ENCODE measurements at places on chromosomes 4 and X. TPM values are rescaled to one million over a fixed set of nuclear protein-coding genes. Genes with fewer than 3 reads are reported as not detected.

GRCh38 chrX:37959212-37960021, 46.9 kb upstream of the SYTL5 start:
- DNase-seq = no peak

- DNase-seq = no peak
These were observed 243.0 kb downstream of the STPG2 start for GRCh38 chr4:97900229-97900628.

DNA sequence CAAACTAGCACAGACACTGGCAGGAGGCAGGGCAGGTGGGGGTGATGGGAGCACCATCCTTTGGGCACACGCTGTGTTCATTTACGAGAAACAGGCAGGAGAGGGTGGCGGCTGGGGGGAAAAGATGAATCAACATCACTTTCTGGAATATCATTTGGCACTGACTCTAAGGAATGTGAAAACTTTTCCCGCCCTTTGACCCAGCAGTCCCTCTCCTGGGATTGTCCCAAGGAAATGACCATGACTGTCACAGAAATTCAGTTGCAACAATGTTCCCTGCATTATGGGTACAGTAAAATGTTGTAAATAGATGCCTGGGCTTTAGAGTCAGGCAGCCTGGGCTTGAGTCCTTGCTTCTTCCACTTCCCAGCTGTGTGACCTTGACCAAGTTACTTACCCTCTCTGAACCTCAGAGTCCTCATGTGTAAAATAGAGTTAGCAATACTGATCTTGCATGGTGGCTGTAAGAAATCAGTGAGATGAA, 58.6 kb downstream of the ABLIM2 start:
- DNase-seq = no peak

DNA sequence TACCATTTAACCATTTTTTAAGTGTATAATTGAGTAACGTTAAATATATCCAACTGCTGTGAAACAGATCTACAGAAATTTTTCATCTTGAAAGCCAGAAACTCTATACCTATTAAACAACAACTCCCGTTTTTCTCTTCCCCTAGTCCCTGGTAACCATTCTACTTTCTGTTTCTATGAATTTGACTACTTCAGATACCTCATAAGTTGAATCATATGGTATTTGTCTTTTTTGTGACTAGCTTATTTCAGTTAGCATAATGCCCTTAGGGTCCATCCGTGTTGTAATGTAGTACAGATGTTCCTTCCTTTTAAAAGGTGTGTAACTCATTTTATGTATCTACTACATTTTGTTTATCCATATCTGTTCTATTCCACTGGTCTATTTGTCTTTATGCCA, 48.7 kb downstream of the STAG2 start:
- no peak for DNase-seq

GRCh38 chrX:149120459-149120858, 384.6 kb downstream of the IDS start:
- DNase-seq = no peak

DNA sequence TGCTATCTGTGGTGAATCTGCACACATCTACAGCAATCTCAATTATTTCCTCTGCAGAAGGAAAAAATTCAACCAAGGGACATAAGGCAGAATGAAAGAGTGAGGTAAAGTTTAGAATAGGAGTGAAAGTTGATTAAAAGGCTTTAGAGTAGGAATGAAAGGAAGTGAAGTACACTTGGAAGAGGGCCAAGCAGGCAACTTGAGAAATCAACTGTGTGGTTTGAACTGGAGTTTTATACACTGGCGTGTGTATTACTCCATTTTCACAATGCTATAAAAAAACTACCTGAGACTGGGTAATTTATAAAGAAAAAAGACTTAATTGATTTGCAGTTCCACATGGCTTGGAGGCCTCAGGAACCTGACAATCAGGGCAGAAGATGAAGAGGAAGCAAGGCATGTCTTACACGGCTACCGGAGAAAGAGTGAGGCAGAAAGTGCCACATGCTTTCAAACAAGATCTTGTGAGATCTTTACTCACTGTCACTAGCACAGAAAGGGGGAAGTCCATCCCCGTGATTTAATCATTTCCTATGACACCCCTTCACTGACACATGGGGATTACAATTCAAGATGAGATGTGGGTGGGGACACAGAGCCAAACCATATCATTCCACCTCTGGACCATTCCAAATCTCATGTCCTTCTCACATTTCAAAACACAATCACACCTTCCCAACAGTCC, 234.8 kb downstream of the IL15 start:
- no peak for DNase-seq

GRCh38 chrX:1581132-1581531, 10.3 kb upstream of the AKAP17A start:
- DNase-seq = no peak

GRCh38 chrX:138856881-138857604, 145.5 kb upstream of the FGF13 start:
- DNase-seq = no peak

DNA sequence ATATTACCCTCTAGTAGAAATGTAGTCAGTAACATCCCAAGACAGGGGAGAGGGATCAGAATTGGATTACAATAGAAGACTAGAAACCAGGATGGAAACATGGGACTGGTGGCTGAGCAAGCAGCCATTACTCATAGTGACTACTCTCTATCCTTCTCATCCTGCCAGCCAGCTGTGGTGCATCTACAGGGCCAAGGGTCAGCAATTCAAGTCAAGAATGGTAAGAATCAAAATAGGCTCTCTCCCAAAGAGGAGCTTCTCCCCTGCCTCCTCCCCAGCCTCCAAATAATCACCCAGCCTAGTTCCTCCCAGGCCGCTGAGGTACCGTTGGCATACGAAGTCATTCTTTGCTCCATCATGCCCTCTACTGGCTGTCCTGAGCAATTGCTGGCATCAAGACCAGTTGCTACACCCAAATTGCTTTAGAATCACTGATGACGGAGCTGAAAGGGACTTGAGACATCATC, 19.4 kb downstream of the AWAT2 start:
- no peak for DNase-seq

- DNase-seq = no peak
These were observed 368.8 kb downstream of the GASK1B start for GRCh38 chr4:157803845-157804521.

DNA sequence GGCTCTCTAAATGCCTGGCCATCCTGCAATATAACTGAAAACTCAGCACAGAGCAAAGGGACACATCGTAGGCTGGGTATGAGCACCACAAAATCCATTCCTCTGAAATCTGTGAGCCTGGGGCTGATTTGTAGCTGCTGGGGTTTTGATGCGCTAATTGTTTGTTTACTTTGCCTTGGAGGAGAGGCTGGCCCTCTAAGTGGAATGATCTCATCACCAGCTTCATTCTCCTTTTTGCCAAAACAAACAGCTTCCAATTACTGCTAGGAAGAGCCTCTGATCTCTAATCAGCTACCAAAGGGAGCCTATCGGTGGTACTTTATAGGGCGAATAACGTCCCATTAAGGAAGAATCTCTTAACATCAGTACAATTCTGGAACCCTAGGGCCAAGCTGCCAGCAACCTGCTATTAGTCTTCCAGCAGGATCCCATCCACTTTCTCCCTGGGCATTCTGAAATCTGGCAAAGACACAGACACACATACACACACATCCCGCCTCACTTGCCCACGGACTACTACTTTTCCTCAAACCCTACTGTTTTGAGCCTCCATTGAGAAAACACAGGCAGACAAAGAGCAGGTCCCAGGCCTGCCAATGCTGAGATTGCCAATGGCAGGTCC, 5.8 kb downstream of the ANOS1 start:
- DNase-seq = no peak

DNA sequence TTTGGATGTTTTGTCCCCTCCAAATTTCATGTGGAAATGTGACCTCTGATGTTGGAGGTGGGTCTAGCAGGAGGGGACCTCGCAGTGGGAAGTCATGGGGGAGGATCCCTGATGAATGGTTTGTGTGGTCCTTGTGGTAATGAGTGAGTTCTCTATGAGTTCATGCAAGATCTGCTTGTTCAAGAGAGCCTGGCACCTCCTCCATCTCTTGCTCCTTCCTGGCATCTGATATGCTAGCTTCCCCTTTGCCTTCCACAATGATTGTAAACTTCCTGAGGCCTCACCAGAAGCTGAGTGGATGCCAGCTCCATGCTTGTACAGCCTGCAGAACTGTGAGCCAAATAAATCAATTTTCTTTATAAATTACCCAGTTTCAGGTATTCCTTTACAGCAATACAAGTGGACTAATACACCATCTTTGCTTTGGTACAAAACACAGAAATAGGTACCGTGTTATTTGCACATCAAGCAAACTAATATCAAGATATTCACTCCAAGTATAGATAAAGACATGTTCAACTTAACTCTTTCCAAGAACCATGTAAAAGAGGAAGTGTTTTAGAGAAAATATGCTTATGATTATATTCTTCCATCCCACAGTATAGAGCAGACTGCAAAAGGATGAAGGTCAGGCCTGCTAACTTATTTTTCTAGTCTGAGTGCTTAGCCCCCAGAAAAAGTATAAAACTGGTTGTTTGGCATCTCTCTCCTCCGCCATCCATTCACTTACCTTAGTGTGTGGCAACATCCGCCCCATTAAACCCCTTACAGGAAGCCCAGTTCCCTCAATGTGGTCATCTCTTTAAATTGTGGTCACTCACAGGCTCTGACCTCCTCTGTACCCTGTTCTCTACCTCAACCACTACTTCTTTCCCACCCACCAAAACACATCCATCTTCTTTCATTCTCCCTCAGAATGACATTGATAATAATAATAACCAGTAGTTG, 6.7 kb downstream of the ARAP2 start:
- no peak for DNase-seq

GRCh38 chr4:106753426-106753825, 282.7 kb downstream of the DKK2 start:
- DNase-seq = no peak

GRCh38 chrX:139815771-139816170, 107.8 kb upstream of the MCF2 start:
- DNase-seq = no peak

- no peak for DNase-seq
These were observed 81.6 kb upstream of the HHIP start for GRCh38 chr4:144564358-144564757.

DNA sequence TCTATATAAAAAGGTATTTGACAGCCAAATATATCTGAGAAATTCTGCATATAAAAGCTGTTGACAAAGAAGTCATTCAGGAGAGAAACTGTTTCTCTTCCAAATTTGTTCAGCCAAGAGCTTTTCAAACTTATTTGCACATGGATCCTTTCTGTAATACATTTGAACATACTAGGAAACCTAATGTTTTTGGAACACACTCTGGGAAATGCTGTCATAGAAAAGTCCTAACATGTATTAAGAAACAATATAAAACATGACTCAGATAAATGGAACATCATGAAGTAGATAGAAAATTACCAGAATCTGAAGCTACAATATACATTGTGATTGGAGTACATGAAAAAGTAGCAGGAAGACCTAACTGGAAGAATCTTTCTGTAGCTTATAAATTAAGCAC, 781.5 kb upstream of the EPHA5 start:
- no peak for DNase-seq

- no peak for DNase-seq
These were observed 304.4 kb downstream of the AFF2 start for GRCh38 chrX:148804579-148805355.

- DNase-seq = no peak
These were observed 17.5 kb upstream of the RASL11B start for GRCh38 chr4:52844596-52844995.

DNA sequence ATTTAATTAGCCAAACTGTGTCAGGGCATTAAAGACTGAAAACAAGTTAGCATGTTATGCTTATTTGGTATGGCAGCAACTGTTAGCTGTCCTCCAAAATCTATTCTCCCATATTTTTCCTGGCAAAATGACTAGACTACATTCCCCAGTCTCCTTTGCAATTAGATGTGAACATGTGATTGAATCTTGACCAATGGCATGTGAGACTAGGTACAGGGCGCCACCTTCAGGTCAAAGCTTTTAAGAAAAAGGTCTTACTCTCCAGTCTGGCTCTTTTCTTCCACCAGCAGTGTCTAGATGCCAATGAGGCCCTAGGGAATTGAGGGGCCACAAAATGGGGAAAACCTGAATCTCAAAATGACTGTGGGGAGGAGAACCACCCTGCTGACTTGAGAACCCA, 408.2 kb downstream of the SMARCA1 start:
- DNase-seq = no peak

GRCh38 chr4:67250131-67250896, 295.0 kb downstream of the CENPC start:
- no peak for DNase-seq

DNA sequence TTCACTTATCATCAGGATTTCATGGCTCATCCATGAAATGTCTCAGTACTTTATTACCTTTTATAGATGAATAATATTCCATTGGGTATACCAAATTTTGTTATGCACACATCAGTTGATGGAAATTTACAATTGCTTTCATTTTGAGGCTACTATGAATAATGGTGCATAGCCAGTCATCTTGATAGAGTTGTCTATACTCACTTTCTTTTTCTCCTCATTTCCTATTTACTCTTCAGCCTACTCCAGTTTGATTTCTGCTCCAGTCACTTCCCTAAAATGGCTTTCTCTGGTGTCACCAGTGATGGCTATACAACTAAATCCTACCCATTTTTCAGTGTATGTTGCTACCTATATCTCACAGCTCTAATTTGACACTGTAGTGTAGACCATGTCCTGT, 743.5 kb upstream of the MAGEB2 start:
- DNase-seq = no peak

DNA sequence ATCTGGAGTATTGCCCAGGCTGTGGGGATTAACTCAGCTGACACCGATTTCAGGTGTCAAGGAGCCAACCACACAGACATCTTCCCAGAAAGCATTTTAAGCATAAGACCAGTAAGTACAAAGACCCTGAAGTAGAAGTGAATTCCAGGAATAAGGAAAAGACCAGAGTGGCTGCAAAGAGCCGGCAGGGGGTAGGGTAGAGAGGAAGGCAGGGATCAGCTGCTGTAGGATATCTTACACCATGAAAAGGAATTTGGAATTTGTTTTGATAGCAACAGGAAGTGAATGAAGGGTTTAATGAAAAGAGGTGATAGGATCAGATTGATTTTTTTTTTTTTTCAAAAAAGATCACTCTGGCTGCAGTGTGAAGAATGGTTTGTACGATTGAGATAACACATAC, 113.6 kb upstream of the PPARGC1A start:
- no peak for DNase-seq

DNA sequence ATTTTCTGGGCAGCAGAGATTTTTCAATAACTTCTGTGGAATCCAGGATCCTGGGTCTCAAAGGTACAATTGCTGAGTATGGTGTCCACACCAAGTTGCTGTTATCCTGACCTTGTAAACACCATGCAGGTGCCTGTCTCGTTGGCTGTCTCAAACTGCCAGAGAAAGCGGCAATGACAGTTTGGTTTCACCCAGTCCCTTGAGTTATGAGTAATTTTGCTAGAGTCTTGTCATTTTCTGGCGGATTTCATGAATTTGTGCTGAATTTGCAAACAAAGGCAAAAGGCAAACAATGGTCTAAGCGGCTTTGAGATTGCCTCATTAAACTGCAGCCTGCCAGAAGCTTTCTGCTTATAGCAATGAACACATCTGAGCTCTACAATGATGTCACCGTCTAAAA, 847.9 kb downstream of the RAB28 start:
- DNase-seq = no peak

TMEM271 gene
- polyA plus RNA-seq = 0.04 TPM

EFHC2 gene
- 10.4 TPM for polyA plus RNA-seq

IL13RA1 gene
- polyA plus RNA-seq = 69.6 TPM

UGT8 gene
- polyA plus RNA-seq = 57.5 TPM

PRSS12 gene
- 9.1 TPM for polyA plus RNA-seq

ODAPH gene
- 0.29 TPM for polyA plus RNA-seq

TRPC3 gene
- 1.1 TPM for polyA plus RNA-seq

Measured in renal cortex interstitium (tissue), 15 donors.